ENCODE measurements at places on chromosomes 7 and 10. TPM values are rescaled to one million over a fixed set of nuclear protein-coding genes. Genes with fewer than 3 reads are reported as not detected.

GRCh38 chr10:74189999-74190421 is 39.0 kb downstream of the ADK start:
- DNase-seq, result peak; percentile 94

UPK3B gene
- 1.0 TPM for total RNA-seq

TEX36 gene
- total RNA-seq, result not detected

DNA sequence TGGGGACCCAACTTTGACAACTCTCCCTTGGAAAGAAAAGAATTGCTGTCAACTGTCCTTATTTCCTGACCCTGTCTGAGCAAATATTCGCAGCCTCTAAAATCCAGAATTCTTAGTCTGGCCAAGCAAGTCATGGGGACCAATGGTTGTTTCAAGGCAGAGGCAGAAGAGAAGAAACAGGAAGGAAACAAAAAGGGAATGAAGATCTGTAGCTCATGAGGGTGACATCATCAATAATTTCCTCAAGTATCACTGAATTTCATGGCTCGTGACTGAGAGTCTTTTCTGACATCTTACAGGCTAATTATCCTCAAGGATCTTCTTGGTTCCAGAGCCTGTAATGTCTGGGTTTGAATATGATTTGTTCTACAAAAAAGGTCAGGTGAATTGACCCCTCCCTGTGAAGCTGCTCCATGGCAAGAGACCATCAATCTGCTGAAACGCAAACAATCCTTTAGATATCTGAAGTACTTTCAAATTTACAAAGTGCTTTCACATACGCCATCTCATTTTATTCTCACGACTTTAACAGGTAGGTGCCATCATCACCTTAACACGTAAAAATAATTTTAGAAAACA is 5.8 kb downstream of the CDK6 start:
- no peak for DNase-seq

- DNase-seq, result no peak
Observed at GRCh38 chr7:81503336-81503735, 266.5 kb downstream of the HGF start.

ZNF503 gene
- 8.1 TPM for total RNA-seq

- DNase-seq, result no peak
Observed at GRCh38 chr7:93921186-93921585, 349 bp upstream of the GNG11 start.

- DNase-seq, result peak; percentile 66
Observed at GRCh38 chr10:35127289-35127891, 744 bp downstream of the CREM start.

DNA sequence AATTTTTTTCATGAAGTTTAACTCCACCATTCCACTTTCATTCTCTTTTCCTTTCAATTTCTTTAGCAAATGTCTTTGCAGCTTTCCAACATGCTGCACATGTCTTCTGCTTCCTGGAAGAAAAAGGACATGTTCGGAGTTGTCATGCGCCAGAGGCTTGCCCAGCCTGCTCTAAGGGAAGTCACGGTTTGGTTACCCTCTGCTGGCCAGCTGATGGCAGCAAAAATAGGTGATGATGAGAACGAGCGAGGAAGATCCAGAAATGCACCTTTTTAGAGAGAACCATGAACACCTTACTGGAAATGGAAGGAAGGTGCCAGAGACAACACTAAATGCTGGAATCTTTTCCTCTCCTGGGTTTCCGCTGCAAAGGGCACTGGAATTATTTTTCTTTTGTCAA is 4.9 kb upstream of the ZSCAN21 start:
- DNase-seq, result peak; percentile 54

DNA sequence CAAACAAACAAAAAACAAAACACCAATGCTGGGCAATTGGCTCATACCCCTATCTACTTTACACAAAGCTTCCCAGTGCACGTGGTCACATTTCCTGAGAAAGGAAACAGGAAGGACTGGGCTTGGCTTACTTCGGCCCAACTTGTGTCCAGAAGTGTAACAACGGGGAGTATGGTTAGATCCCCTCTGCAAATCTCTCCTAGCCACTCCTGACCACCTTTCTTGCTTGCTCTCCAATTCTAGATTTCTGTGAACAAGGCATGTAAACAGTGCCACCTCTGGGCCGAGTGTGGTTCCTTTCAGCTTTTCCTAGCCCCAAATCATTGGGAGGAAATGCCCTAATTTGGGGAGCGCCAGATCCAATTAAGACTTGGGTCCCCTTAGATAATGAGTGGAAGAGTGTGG is 21.0 kb upstream of the FRAT2 start:
- peak; percentile 27 for DNase-seq

DNA sequence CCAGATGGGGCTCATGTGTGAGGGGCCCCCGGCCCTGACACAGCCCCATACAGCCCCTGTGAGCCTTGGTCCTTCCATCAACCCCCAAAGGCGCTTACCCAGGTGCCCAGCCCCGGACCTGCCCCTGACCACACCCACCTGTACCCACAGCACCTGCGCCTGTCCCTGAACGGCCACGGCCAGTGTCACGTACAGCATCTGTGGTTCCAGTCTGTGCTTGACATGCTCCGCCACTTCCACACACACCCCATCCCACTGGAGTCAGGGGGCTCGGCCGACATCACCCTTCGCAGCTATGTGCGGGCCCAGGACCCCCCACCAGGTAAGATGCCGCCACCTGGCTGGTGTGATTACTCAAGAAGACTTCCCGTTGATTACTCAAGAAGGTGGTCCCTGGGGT is 33.5 kb downstream of the SH2B2 start:
- no peak for DNase-seq

ADRA2A gene
- not detected for total RNA-seq

DNA sequence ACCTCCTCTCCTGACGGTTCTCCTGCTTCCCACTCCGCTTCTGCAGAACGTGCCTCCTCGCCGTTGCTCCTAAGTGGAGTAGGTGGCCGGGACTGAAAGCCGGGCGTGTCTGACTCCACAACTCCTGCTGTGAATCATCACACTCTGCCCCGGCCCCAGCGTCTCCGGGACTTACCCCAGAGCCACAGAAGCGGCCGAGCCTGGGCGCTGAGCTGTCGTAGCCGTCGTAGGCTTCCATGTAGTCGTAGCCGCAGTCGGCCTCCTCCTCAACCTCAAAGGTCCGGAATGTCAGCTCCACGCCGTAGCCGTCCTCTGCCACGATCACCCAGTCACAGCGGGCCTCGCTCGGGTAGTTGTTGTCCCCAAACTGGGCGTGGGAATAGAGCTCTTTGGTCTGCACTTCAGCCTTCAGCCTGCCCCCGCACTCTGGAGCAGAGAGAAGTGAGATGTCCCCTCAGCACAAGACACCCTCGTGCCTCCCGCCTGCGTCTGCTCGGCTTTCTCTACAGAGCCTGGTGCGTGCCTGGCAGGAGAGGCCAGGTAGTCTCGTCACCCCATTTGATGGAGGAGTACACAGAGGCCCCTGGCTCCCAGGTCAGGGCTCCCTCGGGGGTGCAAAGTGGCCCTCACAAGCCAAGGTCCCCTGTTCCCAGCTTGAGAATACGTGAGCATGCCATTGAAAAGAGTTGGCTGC is 11.2 kb upstream of the OPALIN start:
- peak; percentile 74 for DNase-seq

MIOS gene
- total RNA-seq, result 43.5 TPM

ZNF365 gene
- 2.9 TPM for total RNA-seq

PLXNA4 gene
- total RNA-seq, result not detected

DNA sequence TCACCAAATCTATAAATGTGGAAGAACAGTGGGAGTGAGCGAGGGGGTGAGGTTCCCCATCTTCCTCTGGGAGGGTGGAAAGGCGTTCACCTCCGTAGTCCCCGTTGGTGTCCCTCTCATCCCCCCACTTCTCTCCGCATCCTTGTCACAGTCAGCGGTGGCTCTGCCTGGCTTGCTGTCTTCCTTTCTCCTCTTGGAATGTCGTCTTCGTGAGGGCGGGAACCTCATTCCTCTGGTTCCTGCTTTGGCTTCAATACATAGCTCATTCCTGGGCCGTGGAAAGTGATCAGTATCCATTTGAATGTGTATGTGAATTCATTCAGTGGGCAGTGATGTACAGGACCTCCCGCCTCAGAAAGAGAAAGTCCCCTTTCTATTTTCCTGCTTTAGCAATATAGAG is 289.4 kb downstream of the CAMK1D start:
- DNase-seq, result no peak

DNA sequence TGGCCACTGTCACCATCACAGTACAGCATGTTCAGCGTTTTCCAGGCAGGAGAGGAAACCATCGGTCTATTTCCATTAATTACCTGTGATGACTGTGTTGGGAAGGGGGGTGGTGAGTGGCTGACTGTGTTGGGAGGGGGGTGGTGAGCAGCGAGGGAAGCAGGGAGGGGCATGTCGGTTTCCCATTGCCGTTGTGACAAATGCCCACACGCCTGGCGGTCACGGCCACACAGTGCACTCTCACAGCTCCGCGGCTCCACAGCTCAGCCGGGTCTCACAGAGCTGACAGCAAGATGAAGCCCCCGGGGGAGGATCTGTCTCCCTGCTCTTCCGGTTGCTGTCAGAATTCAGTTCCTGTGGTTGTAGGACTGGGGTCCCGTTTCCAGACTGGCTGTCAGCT is 39.0 kb downstream of the AP5Z1 start:
- no peak for DNase-seq

ANKRD30A gene
- total RNA-seq, result not detected

INA gene
- not detected for total RNA-seq

DNA sequence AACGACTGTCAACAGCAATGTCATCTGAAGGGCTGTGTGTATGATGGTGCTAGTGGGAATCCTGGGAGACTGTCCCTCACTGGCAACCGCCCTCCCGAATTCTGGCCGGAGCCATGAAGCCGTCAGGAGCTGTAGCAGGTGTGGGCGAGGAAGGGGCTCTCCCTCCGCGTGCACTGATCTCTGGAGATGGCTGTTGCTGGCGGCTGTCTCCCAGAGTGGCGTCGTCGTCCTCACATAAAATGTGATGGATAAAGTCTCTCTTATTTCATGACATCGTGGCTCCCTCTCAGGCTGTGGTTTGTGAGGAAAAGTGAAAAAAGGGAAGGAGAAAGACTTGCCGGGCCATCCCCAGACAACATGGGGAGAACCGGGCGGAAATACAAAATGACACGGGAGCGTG is 216.5 kb downstream of the DNAJB6 start:
- DNase-seq, result no peak

- no peak for DNase-seq
Observed at GRCh38 chr7:78588393-78588792, 789.8 kb downstream of the PHTF2 start.

NKX2-3 gene
- total RNA-seq, result not detected

DNA sequence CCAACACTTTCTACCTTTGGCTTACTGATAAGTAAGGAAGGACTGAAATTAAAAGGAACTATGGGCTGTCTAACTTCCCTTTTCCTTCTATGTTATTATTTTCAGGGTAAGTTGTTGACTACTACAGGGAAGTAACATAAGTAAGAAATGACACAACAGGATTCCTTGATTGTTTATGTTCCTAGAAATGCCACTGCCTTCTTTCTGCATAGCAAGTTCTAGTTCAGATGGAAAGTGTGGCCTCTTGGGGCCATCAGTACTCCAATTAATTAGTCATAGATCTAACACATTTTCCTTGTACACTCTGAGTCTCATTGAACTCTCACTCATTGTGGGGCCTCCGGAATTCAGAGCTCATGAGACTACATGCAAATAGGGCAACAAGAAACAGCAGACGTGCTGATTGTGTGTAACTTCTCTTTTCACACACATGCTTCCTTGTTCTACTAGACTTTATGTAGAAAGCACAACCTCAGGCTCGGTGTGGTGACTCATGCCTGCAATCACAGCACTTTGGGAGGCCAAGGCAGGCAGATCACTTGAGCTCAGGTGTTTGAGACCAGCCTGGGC is 35.3 kb upstream of the HIBADH start:
- DNase-seq, result peak; percentile 45

- no peak for DNase-seq
Observed at GRCh38 chr10:43912469-43912868, 263.8 kb upstream of the ZNF32 start.

SLC26A5 gene
- total RNA-seq, result not detected

NKX1-2 gene
- 0.35 TPM for total RNA-seq

- peak; percentile 93 for DNase-seq
Observed at GRCh38 chr10:24706479-24707118, 17.1 kb downstream of the ARHGAP21 start.

DNA sequence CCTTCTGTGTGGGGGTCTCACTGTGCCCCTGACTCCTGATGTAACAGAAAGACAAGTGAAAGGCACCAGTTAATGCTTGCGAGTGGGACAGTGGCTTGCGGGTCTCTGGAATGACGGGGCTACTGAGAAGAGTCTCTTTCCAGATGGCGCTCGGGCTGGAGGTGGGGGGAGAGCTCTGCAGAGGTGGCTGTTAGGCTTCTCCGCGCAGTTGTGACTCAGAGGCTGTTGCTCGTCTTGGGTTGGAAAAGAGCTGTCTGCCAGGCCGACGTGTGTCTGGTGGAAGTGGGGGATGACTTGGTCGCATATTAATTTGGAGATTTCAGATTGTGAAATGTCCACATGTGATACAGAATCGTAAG is 27.9 kb upstream of the SH2B2 start:
- no peak for DNase-seq

DNA sequence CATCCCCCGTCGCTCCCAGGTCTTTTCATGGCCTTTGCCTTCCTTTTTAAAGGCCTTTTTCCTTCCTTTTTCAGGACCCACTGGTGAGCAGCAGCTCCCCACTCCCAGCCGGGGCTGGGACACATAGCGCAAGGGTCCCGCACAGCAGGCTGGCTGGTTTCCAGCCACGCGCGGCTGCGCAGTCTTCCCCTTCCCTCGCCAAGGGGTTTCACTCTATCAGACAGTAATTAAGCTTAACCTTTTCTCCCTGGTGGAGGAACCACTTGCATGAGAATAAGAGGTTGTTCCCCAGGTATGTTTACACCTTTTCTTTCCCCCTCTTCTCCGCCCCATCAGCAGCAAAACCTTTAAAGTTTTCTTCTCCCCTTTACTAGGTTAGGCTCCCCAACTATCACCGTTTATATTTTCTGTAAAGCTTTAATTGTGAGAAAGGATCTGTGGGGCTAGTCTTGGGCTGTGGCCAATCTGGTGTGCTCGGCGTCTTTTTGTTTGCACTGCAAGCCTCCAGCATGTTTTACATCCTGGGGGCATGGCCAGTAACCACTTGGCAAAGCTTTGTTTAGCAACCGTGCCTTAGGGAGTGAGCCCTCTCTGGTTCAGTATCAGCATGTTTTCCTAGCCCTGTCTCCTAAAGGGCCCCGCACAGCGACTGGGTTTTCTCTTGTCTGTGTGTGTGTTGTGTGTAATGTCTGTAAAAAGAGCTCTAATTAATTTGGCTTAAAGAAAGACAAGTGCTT is 219.6 kb downstream of the PHF14 start:
- DNase-seq, result peak; percentile 58

DNA sequence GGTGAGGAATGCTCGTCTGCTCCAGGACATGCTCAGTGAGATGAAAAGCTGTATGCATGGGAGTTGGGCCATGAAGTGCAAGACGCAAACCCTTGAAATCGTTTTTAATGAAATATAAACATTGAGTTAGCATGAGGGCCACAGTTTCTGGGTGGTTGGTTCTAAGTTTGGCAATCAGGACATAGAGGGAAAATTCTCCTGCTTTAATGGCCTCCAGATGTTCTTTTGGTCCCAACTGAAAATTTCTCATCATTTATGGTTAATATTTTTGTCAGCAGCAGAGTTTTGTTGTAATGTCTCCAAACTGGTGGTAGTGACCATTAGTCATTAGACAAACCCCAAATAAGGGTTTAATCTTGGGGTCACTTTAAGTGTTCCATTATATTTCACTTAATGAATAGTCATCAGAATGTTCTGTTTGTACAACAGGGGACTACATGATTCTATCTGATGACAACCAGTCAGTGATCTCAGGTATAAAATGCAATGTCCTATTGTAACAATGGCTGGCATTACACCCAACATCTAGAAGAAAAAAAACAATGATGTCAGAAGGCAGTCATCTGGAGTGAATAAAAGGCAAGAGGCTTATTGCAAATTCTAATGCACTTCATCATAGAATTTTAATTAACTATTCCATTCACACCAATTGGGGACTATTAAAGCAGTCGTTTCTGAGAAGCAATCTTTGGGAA is 197.4 kb downstream of the JCAD start:
- DNase-seq, result no peak

INMT gene
- total RNA-seq, result not detected

All from MCF 10A (cell line).